ENCODE measurements at places on chromosomes 1 and 21.

DNA sequence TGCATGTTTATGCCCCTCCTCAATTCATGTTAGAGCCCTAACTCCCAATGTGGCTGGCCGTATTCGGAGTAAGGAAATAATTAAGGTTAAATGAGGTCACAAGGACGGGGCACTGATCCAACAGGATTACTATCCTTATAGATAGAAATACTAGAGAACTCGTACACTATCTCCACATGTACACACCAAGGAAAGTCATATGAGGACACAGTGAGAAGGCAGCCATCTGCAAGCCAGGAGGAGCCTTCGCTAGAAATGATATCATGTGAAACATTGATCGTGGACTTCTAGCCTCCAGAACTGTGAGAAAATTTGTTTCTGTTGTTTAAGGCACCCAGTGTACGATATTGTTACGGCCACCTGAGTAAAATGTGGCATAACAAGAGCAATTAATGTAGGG lies 79.7 kb downstream of the FAF1 start:
- peak; percentile 9 for DNase-seq

DNA sequence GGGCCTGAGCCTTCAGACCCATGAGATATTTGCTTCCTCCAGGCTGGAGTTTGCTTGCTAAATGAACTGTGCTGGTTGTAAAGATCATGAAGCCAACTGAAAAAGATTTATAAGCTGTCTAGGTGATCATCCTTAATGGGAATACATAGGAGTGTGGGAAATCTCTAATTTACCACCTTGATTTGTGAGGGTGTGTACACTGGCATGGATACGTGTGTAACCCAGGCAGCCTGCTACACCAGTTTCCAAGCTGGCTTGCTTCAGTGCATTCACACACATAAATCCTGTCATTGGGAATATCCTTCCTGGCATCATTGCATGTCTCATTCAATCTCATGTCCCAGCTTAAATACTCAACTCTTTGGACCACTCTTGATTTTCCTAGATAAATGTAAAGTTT lies 57.6 kb upstream of the GNG12 start:
- no peak for DNase-seq

DNA sequence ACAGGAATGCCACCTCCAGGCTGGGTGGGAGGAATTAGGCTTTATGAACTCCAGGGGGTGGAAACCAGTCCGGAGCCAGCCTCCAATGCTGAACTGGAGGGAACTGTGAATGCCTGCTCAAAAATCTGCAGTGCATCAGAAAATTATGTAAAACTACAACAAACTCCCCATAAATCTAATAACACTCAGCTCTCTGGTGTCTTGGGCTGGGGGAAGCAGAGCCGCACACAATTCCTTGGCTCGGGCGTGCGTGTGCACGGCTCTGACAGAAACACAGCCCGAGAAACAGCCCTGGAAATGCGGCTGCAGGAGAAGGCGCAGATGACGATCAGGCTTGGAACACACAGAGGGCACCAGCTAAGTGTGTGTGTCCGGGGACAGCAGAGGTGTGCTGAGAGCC lies 127.6 kb upstream of the VAMP3 start:
- DNase-seq, result no peak

- peak; percentile 71 for DNase-seq
These were observed at the start of gene HES4 for GRCh38 chr1:999725-1000356. Gene HES4, minus strand, starts transcription at chr1:1000097. Its CDS starts 124 bp downstream, at chr1:999973.

GRCh38 chr21:43578677-43579303 lies 80.5 kb downstream of the HSF2BP start:
- no peak for DNase-seq

DNA sequence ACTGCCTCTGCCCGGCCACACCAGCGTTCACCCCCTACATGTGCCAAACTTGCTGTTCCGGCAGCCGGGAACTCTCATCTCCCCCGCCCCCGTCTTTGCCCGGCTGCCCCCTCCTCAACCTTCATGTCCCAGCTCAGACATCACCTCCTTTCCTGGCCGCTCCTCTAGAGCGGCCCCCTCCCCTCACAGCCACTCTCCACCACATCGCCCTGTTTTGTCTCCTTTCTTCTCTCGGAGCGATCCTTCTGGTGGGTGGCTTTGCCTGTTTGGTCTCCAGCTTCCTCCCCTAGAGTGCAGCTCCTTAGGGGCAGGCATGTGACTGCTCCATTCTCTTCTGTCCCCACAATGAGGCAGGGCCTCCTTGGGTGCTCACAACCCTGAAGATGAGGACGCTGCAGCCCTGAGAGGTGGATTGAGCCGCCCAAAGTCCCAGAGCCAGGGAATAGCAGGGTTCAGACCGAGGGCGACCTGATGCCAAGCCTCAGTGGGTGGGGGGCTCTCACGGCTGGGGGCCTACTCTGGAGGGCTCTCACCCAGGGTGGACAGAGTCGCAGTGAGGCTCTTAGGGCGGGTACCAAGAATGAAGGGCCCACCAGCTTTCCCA lies 44.9 kb upstream of the ECE1 start:
- DNase-seq, result no peak

DNA sequence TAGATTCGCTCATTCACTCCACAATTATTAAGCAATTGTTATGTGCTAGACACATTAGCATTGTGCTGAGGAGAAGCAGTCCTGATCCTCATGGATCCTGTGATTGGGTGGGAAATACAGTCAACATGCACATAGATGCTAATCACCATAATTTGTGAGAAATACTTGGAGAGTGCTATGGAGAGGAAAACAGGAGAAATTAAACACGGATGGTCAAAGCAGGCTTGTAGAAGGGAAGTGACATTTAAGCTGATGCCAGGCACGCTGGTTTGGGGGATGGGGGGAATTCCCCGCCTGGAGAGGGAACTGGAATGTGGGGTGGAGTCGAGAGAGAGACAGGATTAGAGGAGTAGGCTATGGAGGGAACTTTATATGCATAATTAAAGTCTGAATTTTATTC lies 52.2 kb upstream of the L1TD1 start:
- no peak for DNase-seq

DNA sequence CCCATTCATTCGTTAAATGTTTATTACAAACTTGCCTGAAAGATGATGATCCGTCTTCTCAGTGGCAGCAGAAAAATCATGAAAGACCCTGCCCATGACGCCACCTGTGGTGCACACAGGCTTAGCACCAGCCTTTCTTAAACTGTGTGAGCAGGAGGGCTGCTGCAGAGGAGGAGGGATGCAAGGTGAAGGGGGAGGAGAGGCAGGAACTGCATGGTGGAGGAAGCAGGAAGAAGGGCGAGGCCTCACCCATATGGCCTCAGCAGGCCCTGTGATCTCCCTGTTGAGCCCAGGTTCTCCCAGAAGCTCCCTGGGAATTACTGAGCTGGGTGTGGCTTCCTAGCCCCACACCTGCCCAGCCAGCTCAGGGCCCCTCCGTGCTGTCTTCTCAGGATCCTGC lies 25.0 kb upstream of the RD3 start:
- no peak for DNase-seq

GRCh38 chr1:66360285-66360724 lies 173.6 kb upstream of the SGIP1 start:
- no peak for DNase-seq

GRCh38 chr1:38361566-38361965 lies 315.0 kb upstream of the POU3F1 start:
- DNase-seq, result no peak

GRCh38 chr1:79928901-79929300 lies 922.4 kb upstream of the ADGRL4 start:
- DNase-seq, result no peak

GRCh38 chr21:16437586-16437985 lies 707.8 kb downstream of the USP25 start:
- no peak for DNase-seq

- DNase-seq, result peak; percentile 16
These were observed 272.5 kb downstream of the TM2D1 start for GRCh38 chr1:61452176-61453035.

GRCh38 chr1:232574889-232575762 lies 54.8 kb downstream of the SIPA1L2 start:
- DNase-seq, result no peak

DNA sequence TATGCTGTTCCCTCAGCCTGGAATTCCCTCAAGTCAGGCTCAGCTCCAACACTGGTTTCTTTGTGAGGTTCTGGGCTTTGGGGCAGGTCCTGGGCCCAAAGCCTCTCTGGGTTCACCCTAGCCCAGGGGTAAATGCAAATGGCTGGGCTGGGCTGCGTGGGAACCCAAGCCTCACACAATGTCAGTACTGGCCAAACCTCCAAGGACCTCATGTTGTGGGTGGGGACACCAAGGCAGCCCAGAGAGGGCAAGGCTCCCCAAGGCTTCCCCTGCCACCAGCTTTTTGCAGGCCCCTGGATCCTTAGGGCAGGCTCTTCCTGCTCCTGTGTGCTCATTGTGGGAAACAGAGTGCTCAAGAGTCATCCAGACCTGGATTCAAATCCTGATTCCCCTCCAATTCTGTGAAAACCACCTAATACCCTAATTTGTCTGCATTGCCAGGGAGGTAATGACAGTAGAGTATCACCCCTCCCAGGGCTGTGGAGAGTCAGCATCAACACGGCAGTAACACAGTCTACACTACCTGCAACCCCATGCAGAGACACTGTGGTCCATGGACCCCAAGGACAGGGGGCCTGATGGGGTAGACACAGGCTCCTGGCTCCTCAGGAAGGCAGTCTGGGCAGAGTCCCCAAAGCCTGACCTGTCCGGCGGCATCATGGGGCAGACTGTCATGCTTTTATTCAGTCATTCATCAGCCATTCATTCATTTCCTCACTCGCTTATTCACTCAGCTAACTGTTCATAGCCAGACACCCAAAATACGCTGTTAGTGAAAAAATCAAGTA lies 85.7 kb downstream of the DMRTB1 start:
- DNase-seq, result no peak

- DNase-seq, result no peak
These were observed 1.0 kb downstream of the ZNF496 start for GRCh38 chr1:247330548-247331171.

GRCh38 chr1:178563099-178563820 lies 50.4 kb downstream of the TEX35 start:
- no peak for DNase-seq

- DNase-seq, result peak; percentile 31
These were observed 37.4 kb upstream of the CCDC27 start for GRCh38 chr1:3714814-3715213.

DNA sequence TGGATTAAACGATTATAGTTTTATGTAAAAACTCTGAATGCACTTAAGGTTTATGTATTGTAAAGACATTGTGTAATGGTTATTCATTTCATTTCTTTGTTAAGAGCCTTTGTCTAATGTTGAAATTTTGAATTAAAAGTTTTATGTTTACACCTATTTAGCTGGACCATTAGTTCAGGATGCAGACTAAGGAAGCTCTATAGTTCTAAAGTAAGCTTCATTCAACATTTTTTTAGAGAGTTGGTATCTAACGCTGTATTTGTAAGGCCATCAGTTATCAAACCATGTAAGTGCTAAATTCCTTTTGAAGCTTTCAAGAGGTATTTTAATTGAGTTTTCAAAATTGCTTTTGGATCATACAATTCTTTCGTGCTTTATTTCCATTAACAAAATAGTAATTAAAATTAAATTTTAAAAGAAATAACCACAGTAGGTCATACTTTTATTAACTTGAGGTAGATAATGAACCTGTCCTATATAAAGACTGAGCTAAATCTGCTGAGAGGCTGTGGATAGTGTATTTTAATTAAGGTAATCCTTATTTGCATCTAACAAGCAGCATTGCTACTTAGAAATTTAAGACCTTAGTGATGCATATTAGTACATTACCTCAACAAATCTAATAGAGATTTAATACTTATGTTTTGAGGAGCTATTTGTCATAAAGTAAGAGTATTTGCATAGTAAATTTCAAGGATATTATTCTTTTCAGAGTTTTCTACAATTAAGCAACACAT lies 47.9 kb downstream of the RWDD3 start:
- DNase-seq, result no peak

DNA sequence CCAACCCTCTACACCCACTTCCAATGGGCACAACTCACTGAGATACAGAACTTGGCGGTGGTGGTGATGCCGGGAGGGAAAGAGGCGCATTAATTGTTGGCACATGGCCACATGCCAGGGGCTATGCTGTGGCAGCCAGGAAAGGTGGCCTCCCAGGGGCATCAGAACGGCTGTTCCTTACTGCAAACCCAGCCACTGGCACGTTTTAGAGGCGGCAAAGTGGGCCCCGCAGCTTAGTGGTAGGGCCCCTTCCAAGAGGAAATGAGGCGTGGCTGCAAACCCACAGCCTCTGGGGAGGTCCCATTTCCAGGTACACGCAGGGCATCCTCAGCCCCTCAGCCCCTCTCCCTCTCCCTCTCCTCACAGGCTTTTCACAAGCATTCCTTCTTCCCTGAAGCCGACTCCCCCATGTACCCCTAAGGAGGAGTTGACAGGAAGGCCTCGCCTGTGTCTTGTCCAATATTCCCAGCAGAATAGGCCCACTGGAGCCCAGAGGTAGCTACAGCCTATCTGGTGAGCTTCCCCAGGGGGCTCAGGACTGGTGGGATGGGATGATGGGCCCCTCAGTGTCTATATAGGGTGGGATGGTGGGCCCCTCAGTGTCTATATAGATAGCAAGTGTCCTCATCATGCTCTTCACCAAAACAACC lies 166.2 kb downstream of the CLIC6 start:
- DNase-seq, result no peak

- no peak for DNase-seq
These were observed 45.9 kb upstream of the CSF3R start for GRCh38 chr1:36528361-36529349.

DNA sequence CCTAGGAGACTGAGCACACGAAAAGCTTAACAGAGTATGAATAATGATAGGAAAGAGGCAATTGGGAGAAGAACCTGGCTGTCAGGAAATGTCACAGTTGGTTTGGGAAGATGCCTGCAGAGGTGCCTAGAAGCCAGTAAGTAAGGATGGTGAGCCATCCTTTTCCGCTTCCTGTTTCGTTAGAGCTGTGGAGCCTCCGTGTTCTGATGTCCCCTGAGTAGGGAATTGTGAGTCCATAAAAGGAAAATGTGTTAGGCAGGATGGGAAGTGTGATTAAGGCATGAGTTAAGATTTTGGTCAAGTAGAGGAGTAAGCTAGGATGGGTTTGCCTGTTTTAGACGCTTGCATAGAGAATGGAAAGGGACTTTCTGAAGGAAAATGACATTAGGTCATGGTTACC lies 9.0 kb downstream of the CLIC4 start:
- DNase-seq, result no peak

- DNase-seq, result no peak
These were observed 8.5 kb upstream of the DMBX1 start for GRCh38 chr1:46480959-46481646.

- peak; percentile 75 for DNase-seq
These were observed 350 bp upstream of the S100A6 start for GRCh38 chr1:153536012-153536670.

- no peak for DNase-seq
These were observed 248.6 kb downstream of the TBX15 start for GRCh38 chr1:118739501-118739900.

GRCh38 chr21:15264084-15264665 lies 199.4 kb upstream of the NRIP1 start:
- DNase-seq, result no peak

GRCh38 chr1:44759077-44759476 lies 16.3 kb upstream of the RPS8 start:
- DNase-seq, result no peak

- DNase-seq, result no peak
These were observed 7.7 kb upstream of the TCP10L start for GRCh38 chr21:32592929-32593502.

Measured in cerebellar cortex (tissue), 1 donor.